GM12891 (cell line): ENCODE measurements at places on chromosomes 4 and X.
A peak's percentile ranks its signal among the peaks of the same experiment; 100 is the strongest.

- DNase-seq = no peak
Measured at GRCh38 chr4:128782076-128782715, 27.3 kb upstream of the JADE1 start.

DNA sequence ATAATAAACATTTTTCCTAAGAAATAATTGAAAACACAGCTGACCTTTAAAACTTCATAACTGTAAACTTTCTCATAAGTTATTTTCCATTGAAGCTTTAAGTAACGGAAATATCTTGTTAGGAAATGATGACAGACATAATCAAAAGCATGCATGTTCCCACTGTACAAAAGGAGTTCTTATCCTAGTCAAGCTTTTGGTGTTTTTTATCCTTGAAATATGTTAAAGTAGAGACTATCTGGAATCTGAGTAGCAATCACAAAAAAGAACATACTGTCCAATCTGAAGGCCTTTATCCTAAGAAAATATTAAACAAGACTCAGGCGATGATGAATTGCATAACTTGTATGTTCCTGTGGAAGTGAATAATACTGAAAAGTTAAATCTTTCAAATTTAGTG, 14.4 kb downstream of the GEMIN8 start:
- DNase-seq = no peak

GRCh38 chrX:40244980-40245379, 147.2 kb upstream of the BCOR start:
- no peak for DNase-seq

- no peak for DNase-seq
Measured at GRCh38 chr4:41728573-41728913, 20.0 kb downstream of the PHOX2B start.

DNA sequence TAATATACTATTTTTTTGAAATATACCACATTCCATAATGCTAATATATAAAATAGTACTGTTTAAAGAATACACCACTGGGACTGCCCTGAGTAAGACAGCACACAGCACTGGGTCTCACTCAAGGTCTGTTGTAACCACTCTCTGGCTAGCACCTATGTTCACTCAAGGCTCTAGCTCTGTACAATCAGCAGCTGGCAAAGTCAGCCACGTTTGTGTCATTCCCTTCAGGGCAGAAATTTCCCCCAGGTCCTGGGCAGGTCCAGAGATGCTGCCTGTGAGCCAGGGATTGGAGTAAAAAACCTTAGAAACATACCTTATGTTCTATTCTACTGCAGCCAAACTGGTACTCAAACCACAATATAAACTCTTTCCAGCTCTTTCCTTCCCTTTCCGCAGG, 1160.2 kb upstream of the ADGRL3 start:
- DNase-seq = no peak

DNA sequence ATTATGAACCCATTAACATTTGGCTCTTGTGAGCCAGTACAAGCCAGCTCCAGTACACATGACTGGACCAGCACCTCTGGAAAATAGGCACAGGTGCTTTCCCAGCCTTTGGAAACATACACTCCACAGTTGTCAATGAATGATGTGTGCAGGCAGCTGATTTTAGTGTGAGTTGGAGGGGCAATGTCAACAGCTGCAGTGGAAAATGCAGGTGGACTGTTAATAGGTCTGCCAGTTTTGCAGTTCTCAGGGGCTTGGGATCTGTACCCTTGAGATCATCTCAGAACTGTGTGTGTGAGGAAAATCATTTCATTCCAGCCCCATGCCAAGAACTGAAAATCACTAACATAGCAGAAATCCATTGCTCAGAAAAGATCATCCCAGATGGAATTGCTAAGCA, 81.7 kb upstream of the CHRDL1 start:
- no peak for DNase-seq

GRCh38 chr4:186081202-186081807, 12.3 kb downstream of the TLR3 start:
- no peak for DNase-seq

GRCh38 chr4:25172961-25173915, 13.0 kb upstream of the SEPSECS start:
- DNase-seq = no peak

DNA sequence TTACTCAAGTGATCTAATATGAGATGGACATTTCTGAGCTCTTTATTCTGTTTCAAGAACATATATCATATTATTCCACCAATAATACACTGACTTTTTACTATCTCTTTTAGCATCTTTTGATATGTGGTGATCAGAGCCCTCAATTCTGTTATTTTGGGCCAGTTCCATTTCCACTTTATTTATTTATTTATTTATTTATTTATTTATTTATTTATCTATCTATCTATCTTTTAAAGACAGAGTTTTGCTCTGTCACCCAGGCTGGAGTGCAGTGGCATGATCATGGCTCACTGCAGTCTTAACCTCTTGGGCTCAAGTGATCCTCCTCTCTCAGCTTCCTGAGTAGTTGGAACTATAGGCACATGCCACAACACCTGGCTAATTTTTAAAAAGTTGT, 57.4 kb upstream of the GRID2 start:
- DNase-seq = no peak

DNA sequence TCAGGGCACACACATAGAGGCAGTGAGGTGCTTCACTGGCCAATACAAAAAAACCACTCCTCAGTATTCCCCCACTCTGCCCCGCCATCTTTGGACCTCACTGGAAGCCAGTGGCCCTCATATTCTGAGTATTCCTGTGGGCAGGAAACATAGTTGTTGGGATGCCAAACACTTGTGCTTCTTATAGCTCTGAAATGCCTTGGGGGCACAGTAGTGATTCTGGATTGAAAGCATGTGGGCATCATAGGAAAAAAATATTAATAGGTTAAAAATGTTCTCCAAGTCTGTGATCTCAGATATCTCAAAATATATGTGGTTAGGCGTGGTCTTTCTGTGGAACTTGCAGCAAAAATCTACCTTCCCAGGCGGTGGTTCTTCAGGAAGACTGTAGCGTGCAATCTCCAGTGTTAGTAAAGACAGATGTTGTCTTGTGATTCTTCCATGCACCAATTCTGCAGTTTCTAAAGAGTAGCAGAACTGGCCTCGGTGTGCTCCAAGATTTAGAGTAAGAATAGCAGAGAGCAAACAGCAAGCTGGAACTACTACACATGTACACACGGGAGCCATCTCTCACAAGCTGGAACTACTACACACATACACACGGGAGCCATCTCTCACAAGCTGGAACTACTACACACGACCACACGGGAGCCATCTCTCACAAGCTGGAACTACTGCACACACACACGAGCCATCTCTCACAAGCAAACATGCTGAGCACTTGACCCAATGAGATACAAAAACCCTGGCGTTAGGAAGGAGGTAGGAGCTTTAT, 8.0 kb upstream of the TENM3 start:
- DNase-seq = no peak

- no peak for DNase-seq
Measured at GRCh38 chrX:154737136-154737535, 13.7 kb downstream of the GAB3 start.

DNA sequence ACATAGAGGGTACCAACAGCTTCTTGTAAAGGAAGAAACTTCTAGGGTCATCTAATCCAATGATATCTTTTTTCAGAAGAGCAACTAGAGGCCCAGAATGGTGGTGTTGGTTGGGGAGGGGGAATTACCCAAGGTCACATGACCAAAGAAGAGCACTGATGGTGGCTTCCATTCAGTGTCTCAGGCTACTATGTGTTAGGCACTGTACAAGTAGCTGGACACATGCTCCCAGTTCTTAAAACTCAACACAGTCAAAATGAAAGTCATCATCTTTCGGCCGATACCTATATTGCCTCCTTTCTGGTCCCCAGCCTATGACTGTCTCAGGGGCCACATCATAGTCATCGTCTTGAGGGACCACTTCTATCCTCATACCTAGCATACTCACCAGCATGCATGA, 88.1 kb downstream of the ARHGAP6 start:
- DNase-seq = no peak

- DNase-seq = no peak
Measured at GRCh38 chr4:9764155-9764696, 17.2 kb upstream of the DRD5 start.

GRCh38 chr4:183540410-183541009, 35.7 kb downstream of the ING2 start:
- no peak for DNase-seq

GRCh38 chrX:131812847-131813825, 210.0 kb upstream of the STK26 start:
- no peak for DNase-seq

- no peak for DNase-seq
Measured at GRCh38 chr4:72997409-72997808, 72.1 kb downstream of the COX18 start.

DNA sequence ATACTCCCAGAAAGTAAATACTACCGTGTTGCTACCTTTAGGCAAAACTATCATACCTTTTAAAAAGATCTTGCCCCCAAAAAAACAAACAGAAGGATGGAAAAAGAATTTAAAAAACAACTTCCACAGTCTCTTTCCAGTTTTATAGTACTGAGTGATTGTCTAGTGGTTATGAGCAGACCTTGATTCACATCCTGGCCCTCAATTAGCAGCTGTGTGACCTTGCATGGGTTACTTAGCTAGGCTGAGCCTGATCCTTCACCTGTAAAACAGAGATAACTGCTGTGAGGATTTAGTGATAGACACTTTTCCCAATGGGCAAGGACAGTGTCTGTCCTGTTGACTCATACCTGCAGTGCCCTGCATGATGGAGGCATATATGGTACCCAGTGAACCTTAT, 49.0 kb downstream of the SMAD1 start:
- DNase-seq = no peak

GRCh38 chr4:14167876-14168510, 540.5 kb upstream of the BOD1L1 start:
- no peak for DNase-seq

GRCh38 chrX:82732861-82733260, 775.2 kb upstream of the POU3F4 start:
- no peak for DNase-seq

DNA sequence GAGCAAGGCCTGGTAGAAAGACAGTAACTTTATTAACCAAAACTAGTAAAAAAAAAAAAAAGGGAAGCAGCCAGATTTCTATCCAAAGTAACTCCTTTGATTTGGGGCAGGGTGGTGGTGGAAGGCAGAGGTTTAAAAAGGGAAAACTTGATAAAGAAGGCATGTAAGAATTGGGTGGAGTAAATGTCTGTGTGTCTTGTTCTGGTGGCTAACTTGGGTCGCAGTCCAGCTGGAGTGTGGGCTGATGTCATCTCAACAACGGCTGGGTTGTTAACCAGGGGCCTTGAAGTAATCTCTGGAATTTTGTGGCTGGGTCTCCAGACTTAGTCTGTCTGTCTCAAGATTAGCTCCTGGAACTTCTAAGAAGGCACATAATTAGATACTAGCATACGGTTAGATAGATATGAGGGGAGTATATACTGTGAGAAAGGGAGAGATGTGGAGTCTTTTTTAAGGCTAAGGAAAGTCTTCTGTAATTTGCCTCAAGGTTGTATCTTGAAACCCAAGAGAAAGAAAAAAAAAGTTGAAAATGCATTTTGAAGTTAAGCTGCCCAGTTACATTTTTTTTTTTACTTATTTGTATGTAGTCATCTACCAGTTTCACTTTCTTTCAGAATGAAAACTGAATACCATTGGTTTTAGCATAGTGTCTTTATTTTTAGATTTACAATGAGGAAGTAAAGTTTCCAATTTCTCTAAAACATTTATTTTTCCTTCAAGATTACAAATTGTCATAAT, 48.3 kb downstream of the MTHFD2L start:
- no peak for DNase-seq

DNA sequence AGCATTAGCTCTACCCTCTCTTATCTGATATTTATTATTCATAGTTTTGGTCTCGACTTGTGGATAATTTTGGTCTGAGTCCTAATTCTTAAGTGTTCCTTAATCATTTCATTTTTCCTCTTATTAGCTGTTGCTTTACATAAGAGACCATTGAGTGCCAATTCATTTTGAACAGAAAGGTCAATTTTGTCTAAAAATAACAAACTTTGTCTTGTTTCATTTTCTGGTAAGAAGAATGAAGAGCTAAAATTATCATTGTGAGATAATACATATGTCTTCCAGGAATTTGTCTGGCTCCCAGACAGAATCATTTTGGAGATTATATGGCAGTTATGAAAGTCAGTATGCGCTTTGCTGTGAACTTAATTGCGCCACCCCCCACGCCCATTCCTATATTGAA, 1471.8 kb downstream of the PCDH7 start:
- DNase-seq = no peak

DNA sequence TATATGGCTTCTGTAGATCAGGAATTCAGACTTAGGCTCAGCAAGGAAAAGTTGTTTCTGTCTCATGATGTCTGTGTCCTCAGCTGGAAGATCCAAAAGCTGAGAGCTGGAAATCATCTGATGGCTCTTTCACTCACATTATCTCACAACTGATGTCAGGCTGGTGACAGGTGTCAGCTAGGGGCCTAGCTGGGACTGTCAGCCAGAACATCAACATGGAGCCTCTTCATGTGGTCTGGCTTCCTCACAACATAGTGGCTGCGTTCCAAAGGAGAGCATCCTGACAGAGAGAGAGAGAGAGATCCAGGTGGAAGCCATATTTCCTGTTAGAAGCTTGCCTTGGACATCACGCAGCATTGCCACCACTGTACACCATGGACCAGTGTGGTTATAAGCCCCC, 10.6 kb upstream of the INTS6L start:
- no peak for DNase-seq

DNA sequence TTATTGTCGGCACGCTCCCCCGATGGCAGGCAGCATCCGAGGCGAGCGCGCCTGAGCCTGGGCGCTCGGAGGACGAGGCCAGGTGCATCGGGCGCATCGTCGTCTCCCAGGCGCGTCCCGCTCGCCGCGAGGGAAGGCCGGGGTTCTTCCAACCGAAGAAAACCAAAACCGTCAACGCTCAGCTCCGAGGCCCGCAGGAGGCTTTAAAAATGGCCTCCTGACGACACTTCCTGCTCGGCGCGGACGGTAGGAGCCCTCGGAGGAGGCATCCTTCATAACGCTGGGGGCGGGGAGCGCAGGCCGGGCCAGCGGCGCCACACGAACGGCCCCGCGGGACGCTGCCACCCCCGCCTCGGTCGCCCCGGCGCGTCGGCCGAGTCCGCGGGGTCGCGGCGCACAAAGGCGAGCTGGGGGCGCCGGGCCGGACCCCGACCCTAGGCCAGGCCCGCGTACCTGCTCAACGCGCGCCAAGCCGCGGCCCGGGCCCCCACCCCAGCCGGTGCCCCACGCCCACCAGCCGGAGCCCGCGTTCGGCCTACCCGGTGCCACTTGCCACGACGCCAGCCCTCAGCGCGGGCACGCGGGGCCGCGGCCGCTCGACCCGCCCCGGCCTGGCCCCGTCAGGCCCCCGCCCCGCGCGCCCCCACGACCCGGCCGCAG, 501 bp downstream of the ZNF518B start:
- DNase-seq = peak; percentile 60

DNA sequence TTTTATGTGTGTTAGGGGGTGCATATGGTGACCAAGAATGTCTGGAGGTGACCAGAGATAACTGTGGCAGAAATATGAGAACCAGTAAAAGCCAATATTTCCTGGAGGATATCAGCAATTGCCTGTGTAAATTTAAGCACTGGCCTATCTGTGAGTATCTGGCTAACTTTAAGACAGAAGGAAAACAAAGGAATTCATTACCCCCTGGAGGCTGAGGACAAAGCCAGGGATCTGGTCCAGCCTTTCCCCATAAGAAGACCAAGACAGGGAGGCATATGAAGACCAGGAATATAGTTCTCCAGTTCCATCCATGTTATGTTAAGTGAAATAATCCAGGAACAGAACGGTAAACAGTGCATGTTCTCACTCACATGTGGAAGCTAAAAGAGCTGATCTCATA, 49.2 kb downstream of the MFAP3L start:
- no peak for DNase-seq
